ENCODE measurements at places on chromosomes 12 and 14.

DNA sequence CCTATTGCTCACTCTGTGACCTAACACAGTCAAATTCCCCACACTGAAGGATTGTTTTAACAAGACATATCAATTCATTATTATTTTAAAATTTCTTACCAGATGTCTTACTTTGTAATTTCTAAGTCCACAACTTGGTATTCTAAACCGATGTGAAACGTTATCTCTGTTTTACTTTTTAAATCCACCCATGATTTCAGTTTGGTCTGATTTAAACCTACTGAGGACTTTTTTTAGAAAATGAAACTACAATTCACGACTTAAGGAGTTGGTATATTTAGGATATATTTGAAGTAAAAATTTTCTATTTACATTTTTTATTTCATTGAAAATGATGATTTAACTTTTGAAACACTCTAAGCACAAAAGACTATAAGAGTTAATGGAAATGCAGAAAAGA, 35.1 kb upstream of the GRIP1 start:
- DNase-seq = no peak

DNA sequence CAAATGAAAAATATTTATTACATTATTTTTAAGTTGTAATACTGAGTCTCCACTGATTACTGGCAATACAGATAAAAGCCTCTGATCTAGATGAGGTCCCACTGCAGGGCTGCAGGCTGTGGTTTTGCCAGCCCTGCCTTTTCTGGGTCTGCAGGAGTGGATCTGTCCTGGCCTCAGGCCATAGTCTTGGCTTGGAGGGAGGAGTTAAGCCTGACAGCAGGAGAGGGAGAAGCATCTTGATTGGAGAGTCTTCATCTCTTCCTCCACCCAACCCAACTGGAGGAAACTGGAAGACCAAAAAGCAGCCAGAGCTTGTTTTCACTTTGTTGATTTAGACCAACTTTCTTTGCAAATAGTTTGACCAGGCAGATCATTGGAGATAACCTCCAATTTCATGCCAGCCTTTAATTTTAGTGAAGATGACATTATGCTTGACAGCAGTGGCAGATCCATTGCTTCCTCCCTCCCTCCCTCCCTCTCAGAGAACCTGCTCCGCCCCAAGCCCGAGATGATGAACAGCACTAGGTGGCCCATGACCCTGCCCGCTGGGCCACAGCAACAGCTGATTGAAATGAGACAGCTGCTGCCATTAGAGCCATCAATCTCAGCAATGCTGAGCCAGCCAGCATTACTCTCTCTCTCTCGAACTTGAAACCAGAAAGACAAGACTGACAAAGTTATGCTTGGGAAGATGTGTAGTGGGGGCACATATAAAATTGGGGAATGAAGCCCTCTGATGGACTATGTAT, 222.4 kb downstream of the GLT1D1 start:
- no peak for DNase-seq

GRCh38 chr14:81668626-81669274, 135.1 kb upstream of the SEL1L start:
- DNase-seq = no peak

DNA sequence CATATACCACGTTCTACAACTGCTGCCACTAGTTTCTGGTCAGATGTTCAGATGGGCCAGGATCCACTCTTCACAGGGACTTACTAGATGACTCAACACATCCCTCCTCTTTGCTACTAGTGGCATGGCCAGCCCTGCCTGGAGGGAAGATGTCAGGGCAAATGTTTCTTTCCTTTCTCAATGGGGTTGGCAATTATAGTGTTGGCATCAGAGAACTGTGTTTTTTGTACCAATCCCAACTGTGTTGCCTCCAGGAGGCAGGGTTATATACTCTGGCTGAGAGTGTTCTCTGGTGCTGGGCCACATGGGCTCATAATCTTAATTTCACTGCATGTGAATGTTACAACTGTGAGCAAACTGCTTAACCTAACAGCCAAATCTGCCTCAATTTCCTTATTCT, 69.9 kb upstream of the AVPR1A start:
- DNase-seq = no peak

DNA sequence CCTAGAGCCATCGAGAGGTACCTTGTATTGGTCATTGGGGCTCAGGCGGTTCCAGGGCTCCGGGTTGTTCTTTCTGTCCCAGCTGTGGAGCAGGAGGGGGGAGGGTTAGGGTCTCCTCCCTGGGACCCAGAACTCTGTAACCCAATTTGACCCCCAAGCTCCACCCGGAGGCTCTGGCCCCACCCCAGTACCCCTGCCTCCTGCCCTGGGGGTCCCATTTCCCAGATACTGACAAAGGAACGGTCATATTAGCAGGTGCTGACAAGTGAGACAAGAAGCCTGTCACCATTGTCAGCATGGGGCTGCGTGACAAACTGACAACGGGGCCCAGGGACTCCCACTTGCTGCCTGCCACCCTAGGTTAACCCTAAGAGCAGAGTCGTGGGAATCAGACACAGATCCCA, 6.2 kb downstream of the SHMT2 start:
- DNase-seq = no peak

DNA sequence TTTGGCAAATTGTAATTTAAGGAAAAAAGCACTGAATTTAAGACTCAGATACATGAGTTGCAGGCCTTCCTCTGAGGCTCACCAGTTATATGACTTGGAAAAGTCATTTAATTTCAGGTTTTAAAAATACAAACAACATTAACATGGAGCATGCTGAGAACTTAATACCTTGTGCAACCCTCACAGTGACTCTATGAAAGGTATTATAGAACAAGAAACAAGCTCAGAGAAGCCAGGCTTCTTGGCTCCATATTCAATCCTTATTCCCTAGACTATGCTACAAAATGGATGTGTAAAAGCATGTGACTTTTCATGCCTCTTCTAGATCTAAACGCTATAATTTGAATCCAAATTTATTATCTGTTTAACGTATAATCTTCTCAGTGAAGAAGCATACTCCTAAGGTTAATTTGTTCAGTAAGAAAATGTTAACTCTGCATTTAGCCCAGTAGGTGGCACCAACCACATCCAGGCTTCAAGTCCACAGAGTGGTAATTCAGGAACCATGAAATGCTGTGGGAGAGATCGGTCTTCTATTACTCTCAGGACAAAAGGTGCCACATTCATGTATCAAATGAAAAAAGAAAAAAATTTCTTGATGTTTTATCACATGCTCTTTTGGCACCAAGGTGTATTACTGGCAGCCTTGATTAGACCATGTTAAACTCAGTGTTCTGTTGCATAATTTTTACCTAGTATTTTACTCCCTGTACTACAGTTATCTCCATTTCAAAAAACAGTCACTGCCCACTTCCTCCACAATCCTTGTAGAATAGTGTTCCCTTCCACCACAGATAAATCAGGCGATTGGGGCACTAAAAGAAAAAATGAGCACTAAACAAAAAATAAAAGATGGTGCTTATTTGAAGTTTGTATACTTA, 9.3 kb downstream of the CCDC196 start:
- no peak for DNase-seq

DNA sequence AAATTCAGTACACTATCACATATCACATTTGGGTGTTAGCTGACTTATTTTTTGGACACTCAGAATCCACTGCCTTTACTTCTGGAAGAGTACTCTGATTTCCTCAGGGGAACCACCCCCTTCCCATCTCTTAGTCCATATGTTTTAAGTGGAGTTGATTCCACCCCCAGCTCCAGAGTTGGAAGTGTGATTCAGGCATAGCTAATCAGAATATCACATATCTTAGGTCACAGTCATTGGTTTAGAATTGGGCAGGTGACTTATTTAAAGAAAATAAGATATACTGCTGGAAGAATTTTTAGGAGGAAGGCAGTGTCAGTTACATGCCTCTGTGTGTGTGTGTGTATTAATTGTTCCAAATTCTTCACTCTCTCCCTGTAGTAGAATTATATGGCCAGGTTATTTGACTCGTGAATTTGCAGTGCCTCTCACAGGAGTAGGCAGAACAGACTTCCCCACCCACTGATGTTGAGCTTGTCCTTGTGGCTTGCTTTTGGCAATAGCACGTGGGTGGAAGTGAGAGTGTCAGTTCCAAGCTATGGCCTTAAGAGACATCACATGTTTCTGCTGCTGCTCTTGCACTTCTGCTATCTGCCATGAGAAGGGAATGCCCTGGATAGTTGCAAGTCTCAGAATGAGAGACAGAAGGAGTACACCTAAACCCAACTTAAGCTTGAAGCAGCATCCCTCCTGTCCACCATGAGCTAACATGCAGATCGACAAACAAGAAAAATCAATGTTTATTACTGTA, 6.4 kb upstream of the GAS2L3 start:
- no peak for DNase-seq

- no peak for DNase-seq
These were observed 69.8 kb downstream of the LIN7A start for GRCh38 chr12:80867941-80868340.

DNA sequence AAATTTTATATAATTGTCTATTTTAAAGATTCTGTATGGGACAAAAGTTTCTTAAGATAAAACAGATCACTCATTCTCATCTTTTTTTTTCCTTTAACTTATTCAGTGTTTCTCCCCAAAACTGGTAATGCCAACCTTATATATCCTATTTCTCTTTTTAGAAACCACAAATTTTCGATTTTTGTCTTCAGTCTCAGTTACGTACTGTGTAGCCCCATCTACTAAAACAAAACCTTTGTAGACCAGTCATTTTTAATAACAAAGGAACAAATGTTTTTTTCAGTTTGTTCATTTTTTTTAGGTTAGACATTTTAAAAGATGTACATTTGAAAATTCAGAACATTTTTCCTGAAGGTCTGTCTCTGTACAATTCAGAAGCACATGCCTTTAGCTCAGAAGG, 18.2 kb downstream of the PNMA1 start:
- DNase-seq = no peak

DNA sequence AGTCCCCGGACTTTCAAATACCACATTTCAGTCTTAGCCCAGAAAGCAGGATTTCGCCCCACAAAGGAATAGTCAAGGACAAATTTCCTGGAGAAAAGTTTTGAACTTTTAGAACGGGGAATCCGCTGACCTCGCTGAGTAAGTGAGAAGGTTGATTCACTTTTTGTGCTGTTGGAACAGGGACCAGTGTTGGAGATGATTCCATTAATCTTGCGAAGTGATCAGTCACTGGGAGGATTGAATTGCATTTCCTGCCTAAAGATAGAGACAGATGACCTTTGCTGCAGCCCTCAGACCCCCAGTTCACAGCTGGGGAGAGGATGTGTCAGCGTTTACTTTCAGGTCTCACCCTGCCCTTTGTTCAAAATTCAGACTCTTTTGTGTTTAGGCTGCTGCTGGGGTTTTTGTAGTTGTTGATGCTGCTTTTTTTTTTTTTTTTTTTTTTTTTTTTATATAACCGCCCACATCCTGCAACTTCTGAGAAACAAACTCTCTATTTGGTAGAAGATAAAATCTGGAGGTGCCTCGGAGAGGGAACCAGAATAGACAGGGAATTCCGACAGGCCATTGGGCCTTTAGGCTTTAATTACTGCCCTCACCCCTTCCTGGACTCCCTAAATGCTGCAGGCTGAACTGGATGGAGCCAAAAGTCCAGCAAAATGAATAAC, 9.8 kb upstream of the KDM2B start:
- DNase-seq = peak; percentile 23

DNA sequence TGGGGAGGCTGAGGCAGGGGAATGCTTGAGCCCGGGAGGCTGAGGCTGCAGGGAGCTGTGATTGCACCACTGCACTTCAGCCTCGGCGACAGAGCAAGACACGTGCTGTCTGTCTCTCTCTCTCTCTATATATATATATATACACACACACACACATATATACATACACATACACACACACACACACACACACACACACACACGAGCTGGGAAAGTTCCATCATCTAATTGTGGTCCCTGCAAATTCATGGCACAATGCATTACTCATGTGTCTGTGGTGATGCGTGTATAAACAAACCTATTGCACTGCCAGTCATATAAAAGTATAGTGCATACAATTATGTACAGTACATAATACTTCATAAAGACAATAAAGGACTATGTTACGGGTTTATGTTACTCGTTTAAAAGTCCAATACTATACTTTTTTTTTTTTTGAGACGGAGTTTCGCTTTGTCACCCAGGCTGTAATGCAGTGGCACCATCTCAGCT, 36.6 kb downstream of the WDR89 start:
- no peak for DNase-seq

DNA sequence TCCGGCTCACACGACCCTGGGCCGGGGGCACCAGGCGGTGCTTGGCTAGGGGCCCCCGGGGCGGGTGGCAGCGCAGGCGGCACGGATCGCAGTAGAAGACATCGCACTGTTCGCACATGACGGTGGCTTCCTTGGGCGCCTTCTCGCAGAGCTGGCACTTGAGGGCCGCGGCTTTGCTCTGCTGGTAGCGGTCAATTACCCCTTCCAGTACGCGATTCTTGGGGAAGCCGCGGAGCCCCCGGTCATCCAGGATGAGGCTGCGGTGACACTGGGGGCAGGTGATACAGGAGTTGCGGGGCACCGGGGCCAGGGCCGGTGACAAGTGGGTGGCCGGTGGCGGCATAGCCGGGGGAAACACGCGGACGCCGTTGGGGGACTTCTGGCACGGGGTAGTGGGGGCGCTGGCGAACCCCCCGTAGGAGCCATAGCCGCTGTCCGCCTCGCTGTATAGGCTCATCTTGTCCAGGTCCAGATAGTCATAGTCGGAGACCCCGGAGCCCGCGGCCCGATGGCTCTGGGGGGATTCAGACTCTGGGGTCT, 553 bp downstream of the TRIM9 start:
- no peak for DNase-seq

- DNase-seq = no peak
These were observed 43.1 kb downstream of the DIO3 start for GRCh38 chr14:101604228-101604934.

DNA sequence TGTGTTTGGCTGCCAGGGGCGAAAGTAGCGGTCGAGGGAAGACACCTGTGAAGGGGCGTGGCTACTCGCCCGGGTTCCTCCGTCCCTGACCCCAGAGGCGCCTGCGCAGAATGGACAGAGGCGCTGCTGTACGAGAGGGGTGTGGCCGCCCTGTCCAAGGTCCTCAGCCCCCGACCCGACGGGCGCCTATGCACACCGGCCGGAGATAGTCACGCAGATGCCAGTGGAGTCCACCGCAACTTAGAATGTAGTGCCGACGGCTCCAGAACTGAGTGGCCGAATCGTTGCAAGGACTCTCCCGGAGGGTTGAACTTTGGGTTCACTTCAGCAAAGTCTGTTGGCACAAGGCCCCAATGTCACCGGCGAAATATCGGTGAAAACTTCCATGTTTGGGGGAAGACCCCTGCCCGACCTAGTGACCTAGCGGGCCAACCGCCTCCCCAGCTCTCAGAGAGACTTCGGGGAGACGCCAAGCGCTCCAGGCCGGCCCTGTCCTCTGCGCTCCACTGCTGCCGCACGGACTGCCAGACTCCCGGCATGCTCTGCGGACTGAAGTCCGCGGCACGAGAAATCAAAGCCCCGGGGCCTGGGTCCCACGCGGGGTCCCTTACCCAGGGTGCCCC, 541 bp upstream of the RNU6-7 start:
- DNase-seq = peak; percentile 34

GRCh38 chr14:92437729-92438285, 75.8 kb upstream of the RIN3 start:
- DNase-seq = no peak

- DNase-seq = no peak
These were observed 316.3 kb downstream of the NUAK1 start for GRCh38 chr12:105822131-105823105.

Measured in stimulated activated CD8-positive, alpha-beta memory T cell treated with anti-CD3 and anti-CD28 coated beads, Interleukin-2, amount 100 ng/mL, for 1 hour (primary cell).